ENCODE measurements at places on chromosomes 6 and 20. TPM values are rescaled to one million over a fixed set of nuclear protein-coding genes. Genes with fewer than 3 reads are reported as not detected.

The C20orf144 gene
- total RNA-seq, result not detected

The CRISP3 gene
- under 0.01 TPM for total RNA-seq

The KCNK16 gene
- not detected for total RNA-seq

The ZBP1 gene
- total RNA-seq, result not detected

The CFAP61 gene
- 0.13 TPM for total RNA-seq

The ADAT2 gene
- 3.3 TPM for total RNA-seq

The OR2W1 gene
- not detected for total RNA-seq

The PET117 gene
- total RNA-seq, result 11.4 TPM

The PKIB gene
- total RNA-seq, result 2.8 TPM

The KCNQ5 gene
- total RNA-seq, result 0.38 TPM

The MUC22 gene
- total RNA-seq, result under 0.01 TPM

All from bronchial epithelial cell (primary cell).